ENCODE measurements at places on chromosomes 2 and 18.

DNA sequence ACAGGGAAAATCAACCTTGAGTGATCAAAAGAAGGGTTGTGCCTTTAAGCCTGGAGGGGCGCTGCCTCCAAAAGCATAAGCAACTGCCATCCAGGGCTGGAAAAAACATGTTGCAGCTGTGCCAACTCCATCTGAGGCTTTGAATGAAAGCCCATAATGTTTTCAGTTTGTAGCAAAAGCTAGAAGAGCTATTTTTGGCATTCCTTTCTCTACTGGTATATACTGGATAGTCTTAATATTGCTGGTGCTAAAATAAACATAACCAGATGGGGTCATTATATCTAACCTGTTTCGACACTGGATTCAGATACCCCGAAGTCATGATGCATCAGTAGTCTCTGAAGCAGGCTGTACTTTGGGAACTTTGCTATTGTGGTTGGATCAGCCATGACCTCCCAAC, 25.1 kb downstream of the ANXA4 start:
- DNase-seq = no peak

GRCh38 chr18:78765142-78765541, 214.5 kb upstream of the SALL3 start:
- no peak for DNase-seq

GRCh38 chr2:157361526-157361925, 35.9 kb upstream of the ERMN start:
- no peak for DNase-seq

GRCh38 chr18:62572456-62572855, 49.6 kb downstream of the ZCCHC2 start:
- no peak for DNase-seq

- DNase-seq = no peak
These were observed 27.2 kb upstream of the FBLN7 start for GRCh38 chr2:112110966-112111365.

All from activated effector memory CD4-positive, alpha-beta T cell treated with Interleukin-2 at 50 U/mL for 16 hours (primary cell).